Central memory CD8-positive, alpha-beta T cell (primary cell): ENCODE measurements at places on chromosomes 6 and 20.

DNA sequence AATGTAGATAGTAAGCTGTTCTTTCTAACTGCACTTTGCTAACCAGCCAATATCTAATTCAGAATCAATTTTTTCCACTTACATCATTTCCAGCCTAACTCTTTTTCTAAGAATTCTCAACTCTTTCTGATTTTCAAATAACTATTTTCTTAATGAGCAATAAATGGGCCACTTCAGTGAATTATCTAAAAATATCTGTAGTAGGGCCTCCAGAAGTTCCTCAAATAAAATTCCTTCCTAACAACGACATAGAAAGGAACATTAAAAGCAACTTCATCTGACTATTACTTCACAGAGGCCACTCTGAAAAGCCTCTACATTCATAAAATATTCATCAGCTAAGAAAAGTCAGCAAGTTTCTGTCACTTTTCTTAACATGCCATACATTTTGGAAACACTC is 4.8 kb downstream of the COL12A1 start:
- H3K27ac ChIP-seq: no peak overlapping the region
- H3K4me3 ChIP-seq: no peak overlapping the region
- no peak for DNase-seq
- peaks cover 52% of the 10 kb centered on the region for H3K27me3 ChIP-seq

- DNase-seq: no peak
- H3K36me3 ChIP-seq: no peaks in the 10 kb centered on the region
- no peaks in the 10 kb centered on the region for H3K27me3 ChIP-seq
- no peaks in the 10 kb centered on the region for H3K4me1 ChIP-seq
- no peak overlapping the region for H3K27ac ChIP-seq
Observed at GRCh38 chr6:11918739-11919605, 93.1 kb upstream of the HIVEP1 start.

DNA sequence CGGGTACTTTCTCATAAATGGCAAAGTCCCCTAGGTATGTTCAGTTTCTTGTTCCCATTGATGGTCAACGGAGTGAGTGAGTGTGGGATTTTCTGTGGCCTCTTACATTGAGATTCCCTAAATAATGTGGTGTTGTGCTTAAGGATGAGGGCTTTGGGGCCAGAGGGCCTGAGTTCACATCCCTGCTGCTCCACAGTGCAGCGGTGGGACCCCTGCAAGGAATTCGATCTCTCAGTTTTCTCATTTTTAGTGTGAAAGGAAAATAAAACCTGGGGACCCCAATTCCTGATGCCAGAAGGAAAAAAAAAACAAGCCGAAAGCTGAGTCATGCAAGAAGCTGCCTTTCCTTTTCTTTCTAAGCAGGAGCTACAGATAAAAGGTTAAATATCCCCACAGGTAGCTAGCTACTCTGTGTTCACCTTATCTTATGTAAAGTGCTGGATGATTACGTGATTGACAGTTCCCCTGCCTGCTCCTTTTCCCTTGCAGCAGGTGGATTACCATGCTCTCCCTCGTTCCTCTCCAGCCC is 120.2 kb upstream of the CLDN20 start:
- H3K27ac ChIP-seq: peak overlapping the region; percentile 95
- H3K36me3 ChIP-seq: peaks cover 3% of the 10 kb centered on the region
- H3K27me3 ChIP-seq: no peaks in the 10 kb centered on the region
- H3K4me3 ChIP-seq: peak overlapping the region; percentile 73

- peak overlapping the region; percentile 12 for H3K27ac ChIP-seq
- DNase-seq: no peak
- H3K36me3 ChIP-seq: no peaks in the 10 kb centered on the region
- H3K4me3 ChIP-seq: no peak overlapping the region
- peaks cover 4% of the 10 kb centered on the region for H3K4me1 ChIP-seq
Observed at GRCh38 chr20:40866056-40866455, 162.6 kb upstream of the TOP1 start.
